ENCODE measurements at places on chromosomes 16 and 17. TPM values are rescaled to one million over a fixed set of nuclear protein-coding genes. Genes with fewer than 3 reads are reported as not detected.

The VWA3A gene
- total RNA-seq = not detected

The TP53TG3C gene
- total RNA-seq = not detected

The WNT9B gene
- total RNA-seq = not detected

The TBC1D3 gene
- total RNA-seq = not detected

The NPIPA5 gene
- total RNA-seq = 2.1 TPM

The NLRC3 gene
- not detected for total RNA-seq

The RNF157 gene
- total RNA-seq = 7.8 TPM

The ARL4D gene
- 8.4 TPM for total RNA-seq

The CIITA gene
- 0.72 TPM for total RNA-seq

The PRKCA gene
- 10.1 TPM for total RNA-seq

The NPIPB6 gene
- total RNA-seq = not detected

The TMIGD1 gene
- not detected for total RNA-seq

The DNAH2 gene
- 0.12 TPM for total RNA-seq

The RNF166 gene
- total RNA-seq = 30.4 TPM

The SPATA22 gene
- total RNA-seq = not detected

The CCL11 gene
- not detected for total RNA-seq

The SREBF1 gene
- total RNA-seq = 65.8 TPM

The ADORA2B gene
- total RNA-seq = 29.3 TPM

The GRB2 gene
- 83.8 TPM for total RNA-seq

The CCDC144A gene
- total RNA-seq = 0.19 TPM

The SOX9 gene
- total RNA-seq = 13.9 TPM

The SPECC1 gene
- 41.9 TPM for total RNA-seq

The SCIMP gene
- not detected for total RNA-seq

The HSD17B1 gene
- 0.47 TPM for total RNA-seq

The GSDMA gene
- total RNA-seq = not detected

The SLC25A11 gene
- total RNA-seq = 70.8 TPM

All from H4 (cell line).